ENCODE measurements at places on chromosomes 13 and 19.
A peak's percentile ranks its signal among the peaks of the same experiment; 100 is the strongest.

- DNase-seq, result peak; percentile 75
Measured at GRCh38 chr19:46898731-46899130, 37.9 kb downstream of the ARHGAP35 start.

DNA sequence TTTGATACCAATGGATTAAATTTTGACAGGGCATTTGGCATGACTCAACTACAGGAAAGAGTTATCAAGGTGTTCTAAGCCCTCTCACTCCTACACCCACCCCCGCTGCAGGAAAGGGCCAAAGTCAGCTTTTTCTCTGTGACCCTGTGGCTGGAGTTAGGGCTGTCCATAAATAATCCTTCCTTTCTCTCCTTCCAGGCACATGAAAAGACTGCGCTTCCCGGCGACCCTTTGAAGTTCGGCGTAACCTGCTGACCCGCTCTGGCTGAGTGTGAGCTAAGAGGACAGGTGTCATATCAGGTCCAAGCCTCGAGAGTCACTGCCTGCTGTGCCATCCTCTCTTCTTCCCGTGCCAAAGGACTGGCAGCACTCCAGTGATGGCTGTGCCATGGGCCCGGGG is 25.6 kb downstream of the ZNF114 start:
- no peak for DNase-seq

- DNase-seq, result no peak
Measured at GRCh38 chr13:100473501-100474044, 115.0 kb downstream of the GGACT start.

DNA sequence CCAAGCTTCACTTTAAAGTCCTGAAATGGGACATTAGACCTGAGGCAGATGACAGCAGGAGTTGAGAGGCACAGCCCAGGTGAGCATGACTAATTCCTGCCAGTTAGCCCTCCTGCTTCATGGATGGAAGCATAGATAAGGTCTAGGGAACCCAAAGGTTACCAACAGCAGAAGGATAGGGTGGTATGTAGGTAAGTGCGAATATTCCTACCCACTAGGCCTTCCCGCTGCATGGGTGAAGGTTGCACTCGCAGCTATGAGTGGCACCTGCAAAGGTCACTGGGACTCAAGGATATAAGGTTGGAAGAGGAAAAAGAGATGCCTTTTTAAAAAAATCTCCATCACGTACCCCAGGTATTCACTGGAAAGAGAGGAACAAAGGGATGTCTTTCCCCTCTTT is 12.2 kb upstream of the MLLT1 start:
- no peak for DNase-seq

- no peak for DNase-seq
Measured at GRCh38 chr13:97654236-97654635, 220.3 kb downstream of the RAP2A start.

All from HFFc6 (cell line).